A549 treated with Mapracorat at 1 μM for 4 hours (cell line): ENCODE measurements at places on chromosomes 5 and 9. TPM values are rescaled to one million over a fixed set of nuclear protein-coding genes. Genes with fewer than 3 reads are reported as not detected.

Gene SLC44A1
- 20.8 to 34.6 TPM (median 31.1 TPM) in 5 replicates for total RNA-seq

Gene HEXB
- total RNA-seq, result 107 to 120 TPM (median 112 TPM) in 5 replicates

Gene TMEM232
- 0.23 TPM in 1 of 5 replicates, not detected in the others for total RNA-seq

Gene EIF4E1B
- not detected in 5 replicates for total RNA-seq

Gene IL31RA
- total RNA-seq, result 1.0 to 1.5 TPM (median 1.3 TPM) in 5 replicates

Gene TICAM2
- 0.93 to 1.6 TPM (median 1.1 TPM) in 5 replicates for total RNA-seq
